ENCODE measurements at places on chromosomes 2 and 18.
A peak's percentile ranks its signal among the peaks of the same experiment; 100 is the strongest.

DNA sequence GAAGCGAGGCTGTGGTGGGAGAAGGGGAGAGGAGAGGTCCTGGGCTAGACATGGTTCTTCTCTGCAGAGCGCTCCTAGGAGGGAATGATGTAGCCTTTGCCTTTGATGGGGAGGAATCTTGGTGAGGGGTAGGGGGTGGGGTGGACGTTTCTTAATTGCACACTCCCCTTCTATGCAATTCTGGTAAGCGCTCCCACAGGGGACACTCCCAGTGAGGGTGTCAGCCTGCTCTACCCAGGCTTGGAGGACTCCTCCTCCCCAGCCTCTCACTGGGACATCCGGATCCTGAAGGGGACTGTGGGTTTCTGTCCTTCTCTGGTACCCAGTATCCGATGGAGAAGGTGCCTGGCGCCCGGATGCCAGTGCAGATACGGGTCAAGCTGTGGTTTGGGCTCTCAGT, 114.3 kb downstream of the DYSF start:
- no peak for DNase-seq

DNA sequence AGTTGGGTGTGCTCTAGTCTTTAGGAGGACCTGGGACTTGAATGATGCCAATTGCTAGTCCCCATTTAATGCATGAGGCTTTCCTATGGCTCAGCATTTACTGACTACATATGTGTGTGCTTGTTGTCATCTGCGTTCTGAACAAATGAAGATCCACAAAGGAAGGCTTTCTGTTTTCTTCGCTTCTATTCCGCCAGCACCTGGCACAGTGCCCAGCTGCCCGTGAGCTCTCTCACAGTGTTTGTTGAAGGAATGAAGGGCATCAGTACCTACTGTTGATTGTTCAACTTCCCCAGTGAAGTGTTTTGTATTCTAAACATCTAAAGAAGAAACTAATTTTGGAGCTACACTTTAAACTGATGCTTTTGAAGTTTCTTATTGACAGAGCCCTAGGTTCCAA, 122.4 kb upstream of the LINC00305 start:
- DNase-seq: no peak

DNA sequence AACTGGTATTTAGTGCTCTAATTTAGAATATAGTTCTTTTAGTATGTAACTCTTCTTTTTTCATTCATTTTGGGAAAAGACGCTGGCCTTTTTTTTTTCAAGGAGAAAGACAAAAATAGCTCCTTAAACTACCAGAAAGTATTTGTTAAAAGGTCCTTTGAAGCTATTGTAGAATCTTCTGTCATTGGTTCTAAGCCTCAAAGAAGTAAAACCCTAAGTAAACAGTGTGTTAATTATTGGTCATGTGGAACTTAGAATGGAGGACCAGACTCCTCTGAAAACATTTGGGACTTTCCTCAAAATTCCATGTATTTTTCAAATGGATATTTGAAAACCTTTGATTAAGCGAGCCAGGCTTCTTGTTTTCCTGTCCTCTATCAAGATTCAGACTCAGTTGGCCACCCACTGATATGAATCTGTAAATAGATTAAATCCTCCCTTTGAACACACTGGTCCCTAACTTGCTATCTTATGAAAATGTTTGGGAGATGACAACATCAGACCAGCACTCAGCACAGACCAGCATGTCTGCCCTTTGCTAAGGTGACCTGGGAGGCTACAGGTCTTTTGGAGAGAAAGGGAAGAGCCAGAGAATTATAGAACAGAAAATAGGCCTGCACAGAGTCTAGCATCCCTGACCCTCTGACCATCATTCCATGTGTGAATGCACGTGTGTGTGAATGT, 120.3 kb upstream of the GATA6 start:
- no peak for DNase-seq

DNA sequence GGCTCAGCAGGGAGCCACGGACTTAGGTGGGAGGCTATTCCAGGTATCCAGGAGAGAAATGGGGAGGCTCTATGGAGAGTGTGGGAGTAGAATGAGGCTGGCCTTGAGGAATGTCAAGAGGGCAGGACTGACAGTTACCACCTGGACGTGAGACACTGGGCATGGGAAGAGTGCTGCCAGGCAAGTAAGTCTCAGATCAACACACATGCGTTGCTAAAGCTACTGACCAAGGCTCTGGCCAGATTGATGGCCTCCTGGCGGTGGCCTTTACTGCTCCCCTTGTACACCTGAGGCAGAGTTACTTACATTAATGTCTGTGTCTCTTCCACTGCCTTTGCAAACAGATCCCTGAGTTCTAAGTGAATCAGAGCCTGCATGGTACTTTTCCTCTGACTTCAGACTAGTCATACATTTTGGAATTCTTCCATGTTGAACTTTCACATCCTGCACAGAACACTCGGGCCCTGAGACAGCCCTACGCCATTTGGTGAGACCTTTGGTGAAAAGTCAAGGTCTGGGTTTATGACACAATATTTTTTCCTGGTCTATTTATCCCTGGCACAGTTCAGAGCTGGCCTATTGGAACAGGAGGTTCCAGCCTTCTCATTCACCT, 398.8 kb upstream of the TRIB2 start:
- peak; percentile 28 for DNase-seq

- peak; percentile 19 for DNase-seq
Measured at GRCh38 chr2:202782940-202783558, 88.5 kb downstream of the ICA1L start.

- DNase-seq: no peak
Measured at GRCh38 chr2:180535289-180535688, 445.1 kb upstream of the UBE2E3 start.

- DNase-seq: no peak
Measured at GRCh38 chr18:51617167-51617566, 419.7 kb upstream of the MEX3C start.

DNA sequence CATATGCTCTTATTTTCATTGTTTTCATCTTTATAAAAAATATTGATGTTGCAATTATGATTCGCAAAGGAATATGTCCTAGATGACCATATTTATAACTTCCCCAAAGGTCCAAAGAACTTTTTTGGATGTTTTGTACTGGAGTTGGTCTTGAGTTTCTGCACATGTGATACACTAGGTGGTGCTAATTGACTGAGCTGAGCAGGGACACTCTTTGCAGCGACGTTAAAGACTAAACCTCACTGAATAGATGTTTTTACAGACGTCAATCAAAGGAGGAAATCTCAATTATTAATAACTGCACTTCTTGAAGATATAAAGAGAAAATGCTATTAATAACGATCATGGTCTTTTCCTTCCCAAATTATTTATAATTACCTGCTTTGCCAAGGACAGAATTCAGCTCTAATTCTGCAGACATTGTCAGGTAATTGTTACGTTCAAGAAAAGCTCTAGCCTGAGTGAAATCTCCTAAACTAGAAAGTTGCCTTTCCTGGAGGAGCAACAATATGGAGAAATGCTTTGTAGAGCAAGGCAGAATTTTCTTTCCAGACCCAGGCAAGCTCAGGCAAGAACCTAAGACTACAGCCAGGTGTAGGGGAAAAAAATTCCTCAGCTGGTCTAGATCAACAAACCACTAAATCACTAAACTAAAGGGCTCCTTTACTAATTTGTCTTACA, 119.3 kb upstream of the RBBP8 start:
- DNase-seq: no peak

- DNase-seq: no peak
Measured at GRCh38 chr18:68533641-68534040, 181.3 kb downstream of the TMX3 start.

GRCh38 chr18:75489493-75490190, 62.1 kb upstream of the SMIM21 start:
- peak; percentile 72 for DNase-seq

GRCh38 chr2:236998236-236998635, 87.5 kb upstream of the COPS8 start:
- no peak for DNase-seq

DNA sequence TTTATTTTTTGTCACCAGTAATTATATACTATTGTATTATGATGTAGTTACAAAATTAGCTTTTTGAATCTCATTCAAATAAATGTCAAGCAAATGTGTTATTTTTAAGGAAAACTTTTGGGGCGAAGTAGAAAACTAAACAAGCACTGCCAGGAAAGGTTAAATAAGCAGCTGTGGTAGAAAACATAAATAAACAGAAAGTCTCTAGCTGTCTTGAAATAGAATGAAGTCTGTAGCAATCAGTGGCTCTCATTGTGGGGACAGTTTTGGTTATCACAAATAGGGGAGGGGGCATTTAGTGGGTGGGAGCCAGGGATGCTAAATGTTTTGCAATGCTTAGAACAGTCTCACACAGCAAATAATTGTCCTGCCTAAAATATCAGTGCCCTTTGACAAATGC, 3.4 kb downstream of the INSIG2 start:
- no peak for DNase-seq

All from AG09319 (cell line).